ENCODE measurements at places on chromosomes 6 and 20.
A peak's percentile ranks its signal among the peaks of the same experiment; 100 is the strongest.

- no peak for DNase-seq
These were observed 8.1 kb downstream of the PNPLA1 start for GRCh38 chr6:36277946-36278470.

DNA sequence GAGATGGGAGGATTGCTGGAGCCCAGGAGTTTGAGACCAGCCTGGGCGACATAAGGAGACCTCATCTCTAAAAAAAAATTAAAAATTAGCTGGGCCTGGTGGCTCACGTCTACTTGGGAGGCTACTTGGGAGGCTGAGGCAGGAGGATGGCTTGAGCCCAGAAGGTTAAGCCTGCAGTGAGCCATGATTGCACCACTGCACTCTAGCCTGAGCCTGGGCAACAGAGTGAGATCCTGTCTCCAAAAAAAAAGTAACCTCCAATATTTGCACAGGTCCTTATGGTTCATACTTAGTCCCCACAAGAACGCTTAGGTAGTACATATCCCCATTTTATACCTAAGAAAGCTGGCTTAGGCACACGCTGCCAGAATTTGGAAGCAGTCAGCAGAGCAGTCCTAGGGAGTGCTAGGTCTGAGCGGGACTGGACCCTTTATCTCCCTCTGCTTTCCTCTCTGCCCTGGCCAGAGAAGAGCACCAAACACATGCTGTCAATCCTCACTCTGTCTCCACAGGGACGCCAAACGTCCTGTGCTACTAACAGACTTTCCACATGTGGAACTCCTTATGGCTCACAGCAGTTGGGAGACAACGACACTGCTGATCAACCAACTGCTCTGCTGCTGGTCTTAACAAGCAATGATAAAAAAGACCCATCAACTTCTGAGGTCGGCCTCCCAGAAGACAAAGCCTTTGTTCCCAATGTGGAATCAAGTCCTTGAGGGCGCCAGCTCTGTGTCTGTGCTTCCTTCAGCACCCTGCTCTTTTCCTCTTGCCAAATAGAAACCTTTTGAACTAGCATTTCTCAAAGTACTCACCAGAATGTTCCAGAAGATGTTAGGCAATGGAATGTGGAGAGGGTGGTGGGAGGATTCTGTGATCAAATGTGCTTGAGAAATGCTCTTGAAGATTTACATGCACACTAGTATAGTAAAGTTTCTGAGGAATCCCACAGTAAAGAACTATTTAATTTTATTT lies 226.3 kb upstream of the DTNBP1 start:
- DNase-seq, result no peak

GRCh38 chr6:33967966-33968724 lies 164.3 kb upstream of the MLN start:
- DNase-seq, result no peak

GRCh38 chr6:51856508-51856907 lies 230.9 kb downstream of the PKHD1 start:
- DNase-seq, result no peak

- no peak for DNase-seq
These were observed 181.8 kb downstream of the SASH1 start for GRCh38 chr6:148524471-148524882.

DNA sequence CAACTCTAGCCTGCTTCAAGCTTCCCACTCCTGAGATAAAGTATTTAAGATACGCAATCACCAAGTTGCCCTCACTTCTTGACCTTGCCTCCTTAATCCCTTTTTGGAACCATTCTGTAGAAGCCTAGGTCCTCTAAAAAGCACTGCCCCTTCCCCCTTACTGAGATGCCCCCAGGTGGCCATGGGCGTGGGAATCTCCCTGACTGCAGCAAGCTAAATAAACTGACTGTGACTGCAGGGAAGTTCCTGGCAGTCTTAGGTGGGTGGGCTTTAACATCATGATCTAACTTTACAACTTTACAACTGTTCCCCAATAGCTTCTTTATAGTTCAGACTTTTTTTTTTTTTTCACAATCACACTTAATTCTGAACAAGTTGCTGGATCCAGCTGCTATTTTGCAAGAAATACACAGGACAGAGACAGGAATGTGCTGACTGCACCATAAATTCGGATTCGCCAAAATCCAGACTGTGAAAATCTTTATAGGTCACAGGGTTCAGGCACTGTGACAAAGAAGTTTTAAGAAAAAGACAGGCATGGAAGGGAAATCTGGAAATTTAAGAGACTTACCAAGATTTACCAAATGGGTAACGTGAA lies 344.2 kb upstream of the SULF2 start:
- DNase-seq, result no peak

- DNase-seq, result no peak
These were observed 95.1 kb upstream of the PTCHD4 start for GRCh38 chr6:48206091-48206490.

- no peak for DNase-seq
These were observed 101.4 kb downstream of the SLX4IP start for GRCh38 chr20:10536531-10536930.

DNA sequence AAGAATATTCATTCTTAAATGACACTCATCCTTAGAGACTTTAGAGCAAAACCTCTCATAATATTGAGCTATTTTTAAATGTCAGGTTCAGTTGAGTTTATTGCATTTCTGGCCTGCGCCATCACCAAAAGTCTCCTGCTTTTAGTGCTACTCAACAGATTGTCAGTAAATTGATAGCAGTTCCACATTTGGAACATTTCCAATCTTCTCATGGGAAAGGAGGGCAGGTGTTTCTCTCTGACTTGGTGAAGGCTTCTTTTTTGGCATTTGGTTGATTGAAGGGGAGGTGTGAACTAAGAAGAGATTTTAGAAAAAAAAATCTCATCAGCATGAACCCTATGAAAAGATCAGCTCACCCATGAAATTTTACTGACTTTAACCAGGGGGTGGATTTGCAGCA lies 125.9 kb upstream of the INSM1 start:
- no peak for DNase-seq

DNA sequence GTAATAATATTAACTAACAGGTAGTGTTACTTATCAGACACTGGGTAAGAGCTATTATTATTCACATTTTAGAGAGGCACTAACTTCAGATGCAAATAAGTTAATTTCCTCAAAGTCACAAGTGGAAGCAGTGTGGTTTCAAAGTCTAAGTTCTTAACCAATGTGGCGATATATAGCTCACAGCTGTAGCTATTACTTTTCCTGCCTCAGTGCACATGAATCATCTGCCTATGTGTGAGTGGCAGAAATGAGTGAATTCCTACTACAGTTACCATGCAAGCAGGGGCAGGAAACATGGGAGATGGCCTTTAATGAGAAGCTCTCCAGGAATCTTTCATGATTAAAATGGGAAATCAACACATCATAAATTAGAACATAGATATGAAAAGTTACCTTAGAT lies 126.2 kb upstream of the EYA4 start:
- no peak for DNase-seq

GRCh38 chr6:31272836-31273626 lies 1.1 kb upstream of the HLA-C start:
- DNase-seq, result no peak

GRCh38 chr6:138372711-138373463 lies 4.8 kb upstream of the SMIM28 start:
- DNase-seq, result no peak

DNA sequence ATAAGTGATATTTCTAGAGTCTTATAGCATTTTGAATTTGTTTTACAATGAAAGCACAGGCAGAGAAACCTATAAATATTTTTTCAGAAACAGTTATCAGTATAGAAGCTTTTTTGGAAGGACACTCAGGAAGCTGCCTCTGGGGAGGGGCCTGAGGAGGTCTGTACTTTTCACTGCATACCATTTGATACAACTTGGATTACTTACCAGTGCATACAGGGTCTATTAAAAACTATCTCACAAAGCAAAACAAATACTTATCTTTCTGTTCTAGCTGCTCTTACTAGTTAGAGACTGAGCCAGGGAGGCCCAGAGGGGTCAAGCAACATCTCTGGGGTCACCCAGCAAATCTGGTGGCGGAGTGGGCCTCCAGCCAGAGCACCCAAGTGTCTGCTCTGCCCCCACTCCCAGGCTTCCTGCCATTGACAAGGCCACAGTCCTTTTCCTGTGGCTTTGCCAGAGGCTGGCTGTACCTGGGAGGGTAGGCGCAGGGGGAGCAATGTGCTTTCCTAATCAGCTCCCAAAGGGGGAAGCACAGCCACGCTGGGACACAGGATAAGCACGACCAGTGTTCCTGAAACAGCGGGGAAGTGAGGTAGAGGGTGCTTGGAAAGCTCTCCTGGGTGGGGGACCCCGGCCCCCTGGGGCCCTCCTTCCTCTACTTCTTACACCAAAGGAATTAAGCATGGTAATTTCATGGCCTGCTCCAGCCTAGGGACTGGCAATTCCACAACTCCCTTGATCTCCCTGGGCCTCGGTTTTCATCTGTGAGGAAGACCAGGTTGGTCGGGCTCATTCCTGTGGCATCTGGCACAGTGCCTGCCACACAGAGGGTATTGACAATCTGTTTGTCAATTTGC lies 7.8 kb downstream of the TCF15 start:
- no peak for DNase-seq

DNA sequence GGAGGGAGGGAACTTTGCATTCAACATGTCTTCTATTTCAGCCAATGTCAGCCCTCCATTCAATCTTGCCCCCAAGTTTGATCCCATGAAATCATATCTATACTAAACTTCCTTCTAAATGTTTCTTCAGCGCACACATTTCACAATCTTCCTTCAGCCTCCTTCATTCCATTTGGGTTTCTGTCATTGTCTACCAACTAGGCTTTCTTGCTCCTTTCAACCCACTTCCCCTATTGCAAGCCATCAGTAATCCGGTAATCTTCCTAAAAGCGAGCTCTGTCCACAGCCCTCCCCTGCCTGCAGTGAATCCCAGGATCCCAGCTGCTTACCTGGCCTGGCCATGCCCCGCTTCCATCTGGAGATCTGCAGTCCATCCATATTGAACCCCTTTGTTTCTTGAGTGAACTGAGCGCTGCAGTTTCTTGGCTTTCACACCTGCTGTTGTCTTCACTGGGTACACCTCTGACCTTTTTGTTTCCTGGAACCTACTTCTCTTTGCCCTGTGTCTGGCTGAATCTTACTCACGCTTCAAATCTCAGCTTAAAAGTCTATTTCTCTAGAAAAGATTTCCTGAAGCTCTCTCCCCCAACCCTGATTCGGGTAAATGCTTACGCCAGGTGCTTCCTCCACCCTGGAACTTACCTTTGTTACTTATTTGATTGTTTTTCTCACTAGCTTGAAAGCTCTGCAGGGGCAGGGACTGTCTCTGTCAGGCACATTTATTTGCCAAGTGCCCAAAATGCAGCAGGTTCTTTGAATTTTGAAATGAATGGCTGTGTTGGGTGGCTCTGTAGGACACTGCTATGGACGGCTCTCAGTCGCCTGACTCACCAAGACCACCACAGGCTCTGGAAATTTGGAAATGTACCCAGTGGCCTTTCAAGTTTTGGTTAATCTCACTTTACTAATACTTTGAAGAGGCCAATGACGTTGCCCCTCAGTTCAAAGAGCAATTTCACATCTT lies 50.3 kb downstream of the ADTRP start:
- DNase-seq, result no peak

DNA sequence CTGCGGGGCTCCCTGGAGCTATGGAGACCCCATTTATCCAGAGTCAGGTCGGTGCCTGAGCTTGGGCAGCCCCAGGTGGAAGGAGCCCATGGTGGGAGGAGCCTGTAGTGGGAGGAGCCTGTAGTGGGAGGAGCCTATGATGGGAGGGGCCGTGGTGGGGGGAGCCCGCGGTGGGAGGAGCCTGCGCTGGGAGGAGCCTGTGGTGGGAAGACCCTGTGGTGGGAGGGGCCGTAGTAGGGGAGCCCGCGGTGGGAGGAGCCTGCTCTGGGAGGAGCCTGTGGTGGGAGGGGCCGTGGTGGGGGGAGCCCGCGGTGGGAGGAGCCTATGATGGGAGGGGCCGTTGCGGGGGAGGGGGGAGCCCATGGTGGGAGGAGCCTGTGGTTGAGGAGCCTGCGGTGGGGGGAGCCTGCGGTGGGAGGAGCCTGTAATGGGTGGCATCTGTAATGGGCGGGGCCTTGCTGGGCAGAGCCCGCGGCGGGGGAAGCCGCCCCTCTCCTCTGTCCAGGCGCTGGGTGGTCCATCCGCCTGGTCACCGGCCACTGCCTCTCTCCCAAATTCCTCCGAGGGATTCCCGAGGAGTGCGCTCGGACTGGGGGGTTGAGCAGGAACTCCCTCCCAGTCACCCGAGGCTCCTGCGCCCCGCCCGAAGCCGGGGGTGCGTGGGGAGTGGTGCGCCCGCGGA lies 567 bp upstream of the FNDC11 start:
- DNase-seq, result peak; percentile 65

- no peak for DNase-seq
These were observed 113.6 kb upstream of the DST start for GRCh38 chr6:56756219-56756789.

DNA sequence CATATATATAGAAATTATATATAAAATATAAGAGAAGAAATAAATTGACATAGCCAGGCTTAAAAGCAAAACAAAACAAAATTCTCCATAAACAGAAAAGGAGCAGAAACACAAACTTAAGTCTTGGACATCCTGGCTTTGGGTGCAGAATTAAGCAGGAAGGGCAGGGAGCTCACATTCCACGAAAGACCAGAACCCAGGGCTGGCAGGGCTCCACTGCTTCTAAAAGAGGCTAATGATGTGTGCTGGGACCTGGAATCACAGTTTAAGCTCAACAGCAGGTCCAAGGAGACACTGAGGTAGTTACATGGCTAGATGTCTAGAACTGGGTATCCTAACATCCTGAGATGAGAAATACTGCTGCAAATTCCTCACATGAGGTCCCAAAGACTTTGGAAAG lies 210.3 kb downstream of the WDR27 start:
- no peak for DNase-seq

- no peak for DNase-seq
These were observed 131.3 kb downstream of the C6orf118 start for GRCh38 chr6:165178056-165178455.

GRCh38 chr20:64158346-64159285 lies 5.6 kb upstream of the MYT1 start:
- DNase-seq, result no peak

GRCh38 chr6:44002067-44002592 lies 125.1 kb downstream of the MRPL14 start:
- DNase-seq, result peak; percentile 19

- no peak for DNase-seq
These were observed 24.5 kb downstream of the MAPK14 start for GRCh38 chr6:36052097-36052496.

GRCh38 chr6:23503173-23503572 lies 622.8 kb upstream of the NRSN1 start:
- no peak for DNase-seq

GRCh38 chr6:2542101-2542857 lies 208.4 kb downstream of the MYLK4 start:
- DNase-seq, result no peak

- no peak for DNase-seq
These were observed 85.0 kb downstream of the IRAK1BP1 start for GRCh38 chr6:78952362-78952761.

GRCh38 chr20:23203310-23203709 lies 117.2 kb upstream of the CD93 start:
- no peak for DNase-seq

- no peak for DNase-seq
These were observed 144.0 kb downstream of the LRRC1 start for GRCh38 chr6:53938810-53939209.

- DNase-seq, result no peak
These were observed 72.7 kb downstream of the QRSL1 start for GRCh38 chr6:106702046-106702445.

GRCh38 chr6:161917645-161918044 lies 643.8 kb upstream of the AGPAT4 start:
- no peak for DNase-seq

- DNase-seq, result no peak
These were observed 3.2 kb downstream of the GRIK2 start for GRCh38 chr6:101396548-101397173.

- DNase-seq, result no peak
These were observed 1.7 kb downstream of the CAP2 start for GRCh38 chr6:17395112-17395511.

All from stimulated activated CD8-positive, alpha-beta memory T cell treated with anti-CD3 and anti-CD28 coated beads, Interleukin-12 subunit alpha, Interleukin-12 subunit beta, amount 100 ng/mL, for 4 hours (primary cell).